ENCODE measurements at places on chromosomes 7 and 10.

DNA sequence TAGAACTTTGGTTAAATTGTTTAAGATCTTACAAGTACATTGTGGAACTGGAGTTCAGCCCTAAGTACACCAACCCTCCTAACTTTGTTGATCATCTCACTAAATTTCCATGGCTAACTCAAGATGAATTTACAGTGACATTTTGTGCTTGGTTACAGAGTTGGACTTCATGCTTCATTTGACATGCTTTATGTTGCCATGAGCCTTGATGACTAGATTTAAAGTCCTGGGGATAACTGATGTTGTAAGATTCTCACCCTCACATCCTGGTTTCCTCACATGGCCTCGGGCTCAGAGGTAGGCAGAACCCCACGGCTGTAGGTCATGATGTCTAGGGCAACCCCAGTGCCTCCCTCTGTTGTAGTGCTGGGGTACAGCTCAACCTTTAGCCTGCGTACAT lies 397.2 kb upstream of the IGFBP3 start:
- DNase-seq = no peak

DNA sequence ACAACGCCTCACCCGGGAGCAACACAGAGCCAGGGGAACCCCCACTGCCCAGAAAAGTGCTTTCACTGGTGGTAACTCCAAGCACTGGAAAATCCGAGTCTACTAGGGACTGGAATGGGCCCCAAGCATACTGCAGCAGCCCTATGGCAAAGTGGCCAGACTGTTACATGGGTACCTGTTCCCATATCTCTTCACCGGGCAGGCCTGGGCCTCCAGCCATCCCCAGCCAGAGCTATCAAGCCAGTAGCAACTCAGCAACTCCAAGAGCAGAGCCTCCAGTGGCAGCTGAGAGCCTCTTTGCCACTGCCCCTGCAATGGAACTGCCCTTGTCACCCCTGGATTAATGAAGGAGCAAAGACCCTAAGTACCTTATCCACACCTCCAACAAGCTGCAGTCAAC lies 73.5 kb downstream of the HBP1 start:
- DNase-seq = no peak

- no peak for DNase-seq
Measured at GRCh38 chr7:117241088-117241487, 81.8 kb downstream of the WNT2 start.

DNA sequence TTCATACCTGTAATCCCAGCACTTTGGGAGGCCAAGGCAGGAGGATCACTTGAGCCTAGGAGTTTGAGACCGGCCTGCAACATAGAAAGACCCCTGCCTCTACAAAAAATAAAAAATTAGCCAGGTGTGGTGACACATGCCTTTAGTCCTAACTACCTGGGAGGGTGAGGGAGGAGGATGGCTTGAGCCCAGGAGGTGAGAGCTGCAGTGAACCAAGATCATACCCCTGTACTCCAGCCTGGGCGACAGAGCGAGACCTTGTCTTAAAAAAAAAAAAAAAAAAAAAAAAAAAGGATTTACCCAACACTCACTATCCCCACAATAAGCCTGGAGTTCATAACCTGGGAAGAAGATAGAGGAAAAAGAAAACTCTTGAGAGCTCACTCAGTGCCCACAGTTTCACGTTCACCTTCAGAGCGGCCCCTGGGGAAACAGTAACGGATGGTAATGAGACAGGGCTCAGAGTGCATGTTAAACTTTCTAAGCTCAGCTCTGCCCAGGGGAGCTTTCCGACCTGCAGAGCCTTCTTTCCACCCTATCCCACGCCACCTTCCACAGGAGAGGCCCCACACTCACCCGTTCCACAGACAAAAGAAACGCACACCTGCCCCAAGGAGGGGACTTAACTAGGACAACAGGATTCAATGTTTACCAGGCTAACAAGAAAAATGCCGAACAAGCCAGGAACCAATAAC lies 259.8 kb upstream of the KLF14 start:
- DNase-seq = no peak

GRCh38 chr7:156783864-156784263 lies 109.1 kb downstream of the LMBR1 start:
- DNase-seq = no peak

DNA sequence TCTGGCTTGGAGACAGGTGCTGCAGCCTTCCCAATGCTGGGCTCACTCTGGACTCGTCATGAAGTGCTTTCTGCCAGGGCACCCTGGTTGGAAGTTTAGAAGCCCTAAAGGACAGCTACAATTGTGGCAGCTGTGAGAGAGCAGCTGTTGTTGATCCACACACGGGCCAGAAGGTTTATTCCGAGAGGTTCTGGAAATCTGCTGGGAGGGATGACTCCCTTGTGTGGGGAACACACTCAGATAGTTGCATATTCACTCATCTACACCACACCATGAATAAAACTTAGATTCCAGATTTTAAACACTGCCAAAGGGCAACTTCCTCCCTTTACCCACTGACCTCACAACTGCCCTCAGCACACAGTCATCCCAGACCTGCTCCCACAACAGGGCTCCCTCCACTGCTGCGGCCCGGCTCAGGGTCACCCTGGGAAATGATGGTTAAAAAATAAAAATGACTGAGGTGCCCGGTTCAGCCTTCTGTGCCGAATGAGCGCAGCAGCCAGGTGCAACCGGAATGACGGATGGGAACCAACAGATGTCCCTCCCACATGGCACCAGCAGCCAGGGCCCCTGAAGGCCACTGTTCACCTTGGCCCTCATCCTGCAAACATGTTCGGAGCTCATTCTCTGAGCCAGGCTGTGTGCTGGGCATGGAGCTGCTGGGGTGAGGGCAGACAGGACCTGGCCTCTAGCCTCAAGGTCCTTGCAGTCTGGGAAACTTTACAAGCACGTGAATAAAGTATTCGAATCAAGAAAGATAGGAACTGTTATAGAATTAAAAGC lies 40.2 kb downstream of the ASB13 start:
- no peak for DNase-seq

- peak; percentile 78 for DNase-seq
Measured at GRCh38 chr7:601595-602340, 82.1 kb upstream of the PDGFA start.

- DNase-seq = no peak
Measured at GRCh38 chr7:14748461-14748860, 154.1 kb downstream of the DGKB start.

- no peak for DNase-seq
Measured at GRCh38 chr7:33509206-33509605, 379.8 kb downstream of the BBS9 start.

- no peak for DNase-seq
Measured at GRCh38 chr7:135721198-135721820, 6.7 kb downstream of the SLC13A4 start.

DNA sequence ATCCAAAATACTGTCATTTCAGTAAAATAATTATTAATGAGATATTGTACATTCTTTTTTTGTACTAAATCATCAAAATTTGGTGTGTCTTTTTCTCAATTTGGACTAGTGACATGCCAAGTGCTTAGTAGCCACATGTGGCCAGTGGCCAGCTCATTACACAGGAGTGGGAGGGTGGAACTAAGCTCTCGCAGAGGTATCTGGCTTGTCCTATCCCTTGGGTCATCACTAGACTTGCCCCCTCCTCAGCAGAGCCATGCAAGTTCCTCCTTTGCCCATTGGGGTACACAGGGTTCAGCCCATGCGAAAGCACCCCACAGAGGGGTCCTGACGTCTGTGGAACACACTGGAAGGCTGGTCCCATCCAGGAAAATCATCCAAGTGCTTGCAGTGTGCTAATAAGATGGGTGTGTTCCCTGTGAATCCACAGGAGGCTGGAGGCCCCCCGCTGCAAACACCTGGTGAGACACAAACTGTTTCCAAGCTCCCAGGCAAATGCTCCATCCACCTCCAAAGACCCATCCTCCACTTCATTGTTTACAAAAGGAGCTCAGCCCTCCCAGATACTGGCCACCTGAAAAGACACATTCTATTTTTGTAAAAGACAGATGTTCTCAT lies 1.3 kb downstream of the ARHGAP22 start:
- DNase-seq = no peak

DNA sequence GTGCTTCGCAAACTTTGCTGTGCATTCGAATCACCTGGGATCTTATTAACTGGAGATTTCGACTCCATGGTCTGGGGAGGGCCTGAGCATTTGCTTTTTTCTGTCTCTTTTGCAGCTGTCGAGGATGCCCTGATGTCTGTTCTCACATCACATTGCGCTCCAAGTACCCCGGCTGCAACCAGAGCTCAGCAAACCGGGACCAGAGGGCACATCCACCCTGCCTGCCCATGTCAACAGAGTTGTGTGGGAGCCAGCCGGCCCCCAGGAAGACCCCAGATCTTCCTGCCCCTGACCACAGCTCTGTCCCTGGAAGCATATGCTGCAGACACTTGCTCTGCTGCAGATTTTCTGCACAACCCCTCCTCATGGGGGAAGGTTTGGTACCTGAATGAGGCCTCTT lies 180.8 kb downstream of the ADARB2 start:
- DNase-seq = no peak

- DNase-seq = no peak
Measured at GRCh38 chr10:45152726-45153125, 152.0 kb downstream of the ZNF22 start.

GRCh38 chr10:19290770-19291169 lies 242.2 kb downstream of the MALRD1 start:
- DNase-seq = no peak

DNA sequence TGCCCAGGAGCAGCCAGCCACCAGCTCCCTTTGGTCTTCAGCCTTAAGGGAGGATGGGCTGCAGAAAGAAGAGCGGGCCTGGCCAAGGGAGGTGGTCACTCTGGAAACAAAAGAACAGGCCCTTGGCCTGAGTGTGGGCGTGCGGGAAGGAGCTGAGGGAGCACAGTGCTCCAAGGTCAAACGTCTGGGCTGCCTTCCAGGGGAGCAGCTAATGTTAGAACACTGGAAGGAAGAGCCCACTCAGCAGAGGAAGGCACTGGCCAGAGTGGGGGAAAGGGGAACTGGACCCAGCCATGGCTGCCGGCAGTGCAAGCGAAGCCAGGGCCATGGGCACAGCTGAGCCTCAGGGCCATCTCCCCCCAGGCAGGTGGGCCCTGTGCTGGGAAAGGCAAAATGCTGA lies 42.7 kb downstream of the FAM53B start:
- peak; percentile 95 for DNase-seq

DNA sequence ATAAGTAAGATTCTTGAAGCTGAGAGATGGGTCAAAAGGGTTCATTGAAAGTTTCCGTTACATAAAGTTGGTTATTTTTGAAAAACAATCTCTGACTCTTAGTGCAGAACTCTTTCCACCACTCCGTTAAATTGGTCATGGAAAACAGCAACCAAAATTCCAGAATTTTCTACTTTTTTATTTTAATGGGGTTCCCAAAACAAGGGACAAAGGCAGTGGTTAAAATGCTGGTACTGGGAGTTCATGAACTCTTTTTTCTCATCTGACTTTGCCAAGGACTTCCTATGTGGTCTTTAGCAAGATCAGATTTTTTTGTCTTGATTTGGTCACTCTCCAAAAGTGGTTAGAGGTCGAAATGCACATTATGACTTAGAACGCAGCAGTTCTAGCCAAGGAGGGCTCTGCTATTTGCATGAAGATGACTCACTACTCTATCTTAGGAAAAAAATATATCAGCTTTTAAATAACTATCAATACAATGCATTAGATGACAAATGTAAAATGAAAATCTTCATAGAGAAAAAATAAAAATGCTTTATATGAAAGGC lies 145.7 kb downstream of the REEP3 start:
- no peak for DNase-seq

GRCh38 chr10:3071405-3072198 lies 4.3 kb downstream of the PFKP start:
- DNase-seq = no peak

DNA sequence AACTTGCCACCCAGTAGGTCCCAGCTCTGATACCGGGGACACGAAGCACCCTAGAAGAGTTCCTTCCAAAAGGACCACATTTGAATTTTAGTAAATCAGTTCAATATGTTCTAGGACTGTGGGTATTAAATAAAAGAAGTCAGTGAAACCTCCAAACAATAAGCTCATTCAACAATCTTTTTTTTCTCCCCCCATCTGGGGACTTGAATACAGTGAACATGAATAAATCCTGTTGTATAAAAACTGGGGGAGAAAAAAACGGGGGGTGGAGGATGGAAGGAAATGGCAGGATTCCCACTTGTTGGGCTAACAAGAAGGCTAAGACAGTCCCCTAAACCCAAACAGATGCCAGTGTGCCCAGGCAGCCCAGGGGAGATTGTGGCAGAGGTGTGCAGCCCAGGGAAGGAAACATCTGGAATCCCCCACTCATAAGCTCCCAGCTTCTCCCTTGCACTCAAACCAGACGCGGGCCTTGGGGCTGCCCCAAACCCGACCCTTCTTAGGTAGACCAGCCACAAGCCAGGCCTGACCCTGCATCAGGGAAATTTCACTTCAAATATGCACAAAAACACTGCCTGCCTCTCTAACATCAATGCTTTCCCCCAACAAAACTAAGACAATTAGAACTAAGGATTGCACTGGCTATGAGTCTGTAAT lies 8.8 kb downstream of the AFAP1L2 start:
- no peak for DNase-seq

GRCh38 chr10:45280113-45280760 lies 35.2 kb downstream of the OR13A1 start:
- no peak for DNase-seq

GRCh38 chr10:104028823-104029520 lies 56.7 kb downstream of the COL17A1 start:
- no peak for DNase-seq

DNA sequence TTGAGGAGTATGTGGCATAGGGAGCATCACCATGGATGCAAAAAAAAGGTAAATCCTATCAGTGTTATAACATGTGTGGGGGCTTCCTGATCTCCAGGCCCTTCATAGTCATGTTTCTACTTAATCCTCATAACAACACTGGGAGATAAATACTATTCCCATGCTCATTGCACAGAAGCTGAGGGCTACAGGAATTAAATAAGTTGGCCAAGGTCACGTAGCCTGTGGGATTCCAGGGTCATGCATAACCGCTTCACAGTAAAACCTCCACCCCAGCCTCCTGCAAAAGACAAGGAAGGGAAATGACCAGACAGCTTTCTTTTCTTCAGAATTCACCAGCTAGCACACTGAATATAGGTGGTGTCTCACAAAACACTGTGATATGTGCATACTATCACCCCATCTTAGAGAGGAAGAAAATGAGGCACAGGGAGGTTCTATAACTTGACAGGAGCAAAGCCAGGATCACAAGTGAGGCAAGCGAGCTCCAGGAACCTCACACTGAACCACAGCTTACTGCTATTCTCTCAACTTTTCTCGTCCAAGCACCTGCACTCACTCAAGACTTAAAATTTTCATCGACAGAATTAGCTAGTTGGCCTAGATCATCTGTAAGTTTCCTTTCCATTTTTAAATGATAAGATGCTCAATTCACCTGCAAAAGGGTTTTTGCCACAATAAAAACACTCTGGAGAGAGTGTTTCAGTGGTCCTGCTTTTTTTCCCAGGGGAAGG lies 13.4 kb downstream of the JAZF1 start:
- no peak for DNase-seq

GRCh38 chr7:16982640-16983350 lies 101.0 kb upstream of the AGR3 start:
- DNase-seq = no peak

DNA sequence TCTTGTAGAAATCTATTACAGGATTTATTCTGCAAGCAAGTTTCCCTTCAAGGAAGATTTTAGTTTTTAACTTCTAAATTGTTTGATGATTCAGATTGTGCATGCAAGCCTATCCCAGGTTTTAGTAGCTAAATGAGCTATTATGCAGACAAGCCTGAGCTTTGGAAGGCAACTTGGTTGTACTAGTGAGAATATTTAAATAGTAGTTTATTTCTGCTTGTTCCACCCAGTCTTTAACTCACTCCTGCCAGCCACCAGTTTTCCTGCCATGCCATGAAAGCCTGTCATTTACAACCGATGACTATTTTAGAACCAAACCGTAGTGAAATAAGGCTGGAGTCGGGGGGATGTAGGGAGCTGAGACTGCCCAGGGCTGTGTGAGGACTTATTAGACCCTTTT lies 324.6 kb upstream of the FZD1 start:
- no peak for DNase-seq
